ENCODE measurements at places on chromosomes 4 and X. TPM values are rescaled to one million over a fixed set of nuclear protein-coding genes. Genes with fewer than 3 reads are reported as not detected.

The PLAC8 gene
- 0.68 TPM for total RNA-seq

The PABPC1L2A gene
- not detected for total RNA-seq

The ETDB gene
- total RNA-seq = not detected

The CPLX1 gene
- total RNA-seq = not detected
